Activated CD4-positive, alpha-beta memory T cell treated with anti-CD3 and anti-CD28 coated beads, Interleukin-2, amount 10 ng/mL, durations not matched to agents 7 days and 5 days (primary cell): ENCODE measurements at places on chromosomes 2 and 18.

DNA sequence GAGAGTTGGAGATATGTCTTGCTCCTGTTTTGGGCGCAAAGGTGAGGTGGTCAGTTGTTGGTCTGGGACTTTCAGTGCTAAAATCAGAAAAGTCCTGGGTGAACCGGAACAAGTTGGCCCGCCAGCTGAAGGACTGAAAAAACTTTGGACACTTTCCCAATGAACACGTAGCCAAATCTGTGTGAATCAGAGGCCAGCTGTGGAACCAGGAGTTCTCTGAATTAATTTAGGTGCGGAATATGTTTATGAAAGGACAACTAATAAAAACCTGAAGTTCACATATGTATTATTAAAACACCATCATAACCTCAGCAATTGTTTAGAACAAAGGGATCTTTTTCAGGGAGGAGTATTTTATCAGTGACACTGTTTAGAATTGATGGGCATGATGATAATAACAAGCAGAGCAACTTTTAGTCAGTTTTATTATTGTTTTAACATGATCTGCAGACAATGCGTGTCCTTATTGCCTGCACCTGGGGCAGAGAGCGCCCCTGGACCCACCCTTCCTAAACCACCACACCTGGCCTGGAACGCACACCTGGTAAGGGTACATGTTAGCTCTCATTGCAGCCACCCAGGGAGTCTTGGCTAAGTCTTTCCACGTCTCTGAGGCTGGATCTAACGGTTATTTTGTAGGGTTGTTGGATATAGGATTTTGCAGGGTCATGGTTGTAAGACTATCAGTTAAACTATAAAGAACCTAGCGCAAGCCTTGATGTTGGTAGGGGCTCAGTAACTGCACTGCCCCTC, 9.9 kb upstream of the ODC1 start:
- DNase-seq = no peak

DNA sequence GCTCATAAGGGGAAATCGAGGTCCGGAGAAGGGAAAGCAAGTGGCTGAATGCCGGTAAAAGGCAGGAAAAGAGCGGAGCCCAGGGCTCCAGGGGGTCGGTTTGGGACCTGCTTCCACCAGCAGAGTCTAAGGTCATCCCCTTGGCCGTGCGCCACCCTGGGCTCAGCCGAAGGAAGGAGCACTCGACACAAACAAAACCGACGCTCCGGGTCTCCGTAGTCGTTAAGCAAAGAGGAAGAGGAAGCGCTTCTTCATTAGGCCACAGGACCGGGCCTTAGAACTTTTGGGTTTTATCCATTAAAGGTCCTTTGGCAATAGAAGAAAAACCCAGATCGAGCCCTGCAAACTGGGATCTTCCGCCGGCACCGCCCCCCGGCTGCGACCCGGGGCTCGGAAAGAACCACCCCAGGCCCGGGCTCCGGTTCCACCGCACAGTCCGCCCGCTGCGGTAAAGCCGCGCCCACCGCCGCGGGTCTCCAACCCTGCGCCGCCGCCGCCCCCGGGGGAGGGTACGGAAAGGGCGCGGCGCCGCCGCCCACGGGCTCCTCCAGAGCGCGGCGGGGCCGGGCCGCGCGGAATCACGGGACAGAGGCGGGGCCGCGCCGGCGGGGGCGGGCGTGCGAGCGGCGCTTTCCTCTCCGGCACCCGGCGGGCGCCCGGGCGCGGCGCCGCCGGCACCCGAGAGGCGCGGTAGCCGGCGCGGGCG, at the start of gene TTL:
Gene TTL, plus strand, starts transcription at position 629 of the 706 bp plus-strand sequence. CDS start 189 bp downstream, outside the sequence.
- peak; percentile 79 for DNase-seq

GRCh38 chr2:5007596-5007995, 684.6 kb upstream of the SOX11 start:
- DNase-seq = no peak

GRCh38 chr18:73869182-73869581, 278.5 kb downstream of the FBXO15 start:
- DNase-seq = no peak

- DNase-seq = no peak
Observed at GRCh38 chr2:14619441-14619840, 13.1 kb upstream of the LRATD1 start.

DNA sequence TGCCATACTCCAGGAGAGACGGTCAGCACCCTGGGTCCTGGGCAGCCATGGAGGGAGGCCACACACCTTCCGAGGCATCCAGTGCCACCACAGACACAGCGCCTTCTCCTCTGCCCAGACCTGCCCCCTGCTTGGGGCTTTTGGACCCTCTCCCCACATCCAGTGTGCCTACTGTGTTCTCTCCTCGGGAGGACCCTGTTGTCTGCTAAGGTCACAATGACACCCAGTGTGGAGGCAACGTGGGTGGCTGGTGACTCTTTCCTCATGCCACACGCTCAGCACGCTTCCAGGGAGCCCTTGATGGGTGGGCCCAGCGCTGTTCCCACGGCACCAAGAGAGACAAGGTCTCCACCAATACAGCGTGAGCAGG, 251.9 kb downstream of the EIPR1 start:
- no peak for DNase-seq

- no peak for DNase-seq
Observed at GRCh38 chr2:201656102-201656501, 12.8 kb upstream of the TMEM237 start.

GRCh38 chr2:33670392-33670937, 71.4 kb upstream of the FAM98A start:
- no peak for DNase-seq

DNA sequence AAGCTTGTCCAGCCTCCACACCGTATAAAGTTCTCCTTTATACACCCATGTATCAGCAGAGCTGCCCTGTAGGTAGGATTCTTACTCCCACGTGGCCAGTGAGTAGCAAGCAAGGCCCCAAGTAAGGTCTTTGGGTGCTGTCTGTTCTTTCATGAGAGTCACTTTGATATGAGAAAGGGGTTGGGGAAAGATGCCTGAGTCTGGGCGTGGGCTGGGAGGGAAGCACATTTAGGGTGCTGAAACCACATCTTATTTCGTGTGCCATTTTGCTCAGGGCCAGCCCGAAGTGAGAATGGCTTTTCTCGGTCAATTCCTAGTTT, 436 bp upstream of the ITPRIPL1 start:
- DNase-seq = peak; percentile 42

GRCh38 chr18:255171-255570, 12.7 kb downstream of the THOC1 start:
- no peak for DNase-seq

- DNase-seq = no peak
Observed at GRCh38 chr2:64259312-64259711, 115.1 kb upstream of the PELI1 start.

- no peak for DNase-seq
Observed at GRCh38 chr2:163659224-163659623, 76.6 kb downstream of the FIGN start.

GRCh38 chr18:38698088-38698487, 1132.5 kb upstream of the CELF4 start:
- no peak for DNase-seq

GRCh38 chr2:10489842-10490555, 41.9 kb upstream of the ODC1 start:
- peak; percentile 10 for DNase-seq

GRCh38 chr18:63320975-63321265, 1.4 kb upstream of the BCL2 start:
- DNase-seq = no peak

DNA sequence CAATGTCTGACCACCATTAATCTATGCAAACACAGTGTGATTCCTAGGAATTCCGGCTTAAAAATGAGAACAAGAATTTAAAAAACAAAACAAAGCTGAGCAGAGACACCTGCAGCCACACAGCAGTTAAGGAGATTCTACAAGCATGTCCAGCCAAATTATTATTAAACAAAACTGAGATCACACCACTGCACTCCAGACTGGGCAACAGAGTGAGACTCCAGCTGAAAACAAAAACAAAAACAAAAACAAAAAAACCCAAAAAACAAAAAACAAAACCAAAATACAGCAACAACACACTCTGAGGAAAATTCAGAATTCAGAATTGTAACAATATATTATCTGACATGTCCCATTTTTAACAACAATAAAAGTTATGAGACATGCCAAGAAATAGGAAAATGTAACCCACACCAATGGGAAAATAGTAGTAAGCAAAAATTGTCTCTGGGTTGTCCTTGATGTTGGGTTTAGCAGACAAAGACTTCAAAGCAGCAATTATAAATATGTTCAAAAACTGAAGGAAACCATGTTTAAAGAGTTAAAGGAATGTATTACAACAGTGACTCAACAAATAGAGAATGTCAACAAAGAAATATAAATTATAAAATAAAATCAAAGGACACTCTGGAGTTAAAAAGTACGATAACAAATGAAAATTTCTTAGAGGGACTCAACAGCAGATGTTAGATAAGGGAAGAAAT, 19.7 kb downstream of the MYOM1 start:
- DNase-seq = no peak

DNA sequence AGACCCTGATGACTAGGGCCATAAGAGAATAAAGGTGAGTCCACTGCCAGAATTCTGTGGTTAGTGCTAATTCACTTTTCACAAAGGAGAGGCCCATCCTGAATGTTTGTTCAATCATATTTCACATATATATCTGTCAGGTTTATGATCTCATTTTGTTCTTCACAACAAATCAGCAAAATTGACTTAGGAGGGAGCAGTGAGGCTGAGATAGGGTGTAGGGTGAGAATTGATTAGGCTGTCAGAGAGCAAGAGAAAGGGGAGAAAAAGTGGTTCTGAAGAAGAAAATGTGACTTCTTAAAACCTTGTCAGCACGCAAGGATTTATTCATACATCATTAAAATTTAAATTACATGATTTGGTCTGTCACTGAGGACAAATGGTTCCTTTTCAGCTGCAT, 117.7 kb downstream of the FHOD3 start:
- DNase-seq = no peak

- no peak for DNase-seq
Observed at GRCh38 chr18:40017021-40017420, 1938.0 kb upstream of the PIK3C3 start.

GRCh38 chr2:54255230-54256090, 569 bp downstream of the TSPYL6 start:
- no peak for DNase-seq

DNA sequence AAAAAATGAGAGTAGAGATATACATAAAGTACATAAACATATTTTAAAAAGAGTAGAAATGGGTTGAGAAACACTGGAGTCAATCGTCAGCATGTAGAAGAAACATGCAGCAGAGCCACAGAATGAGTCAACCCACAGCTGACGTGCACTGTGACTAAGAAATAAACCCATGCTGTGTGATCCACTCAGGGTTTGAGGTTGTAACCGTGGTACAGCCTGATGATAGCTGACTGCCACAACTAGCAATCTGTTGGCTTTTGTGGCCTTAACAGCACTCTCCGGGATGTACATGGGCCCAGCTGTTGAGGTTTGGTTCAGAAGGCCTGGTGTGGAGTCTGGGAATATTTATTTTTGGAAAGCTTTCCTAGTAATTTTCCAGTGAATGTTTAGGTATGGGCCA, 554.4 kb upstream of the MEX3C start:
- no peak for DNase-seq
